HS-5 (cell line): ENCODE measurements at places on chromosomes 2 and 18.

- no peak for DNase-seq
Observed at GRCh38 chr2:226730481-226730880, 69.1 kb downstream of the IRS1 start.

- DNase-seq, result no peak
Observed at GRCh38 chr2:80469428-80469827, 164.9 kb upstream of the LRRTM1 start.

- DNase-seq, result no peak
Observed at GRCh38 chr18:62759704-62760402, 44.5 kb downstream of the PHLPP1 start.

GRCh38 chr2:48258481-48259149, 271.3 kb upstream of the STON1 start:
- no peak for DNase-seq

GRCh38 chr2:78589871-78590270, 435.6 kb upstream of the REG3G start:
- no peak for DNase-seq

- DNase-seq, result no peak
Observed at GRCh38 chr2:124025171-124025580, at the start of gene CNTNAP5. CNTNAP5 (plus strand) TSS chr2:124025287; CDS start chr2:124025651, 364 bp downstream.

- no peak for DNase-seq
Observed at GRCh38 chr2:177984749-177985148, 87.8 kb downstream of the PDE11A start.

DNA sequence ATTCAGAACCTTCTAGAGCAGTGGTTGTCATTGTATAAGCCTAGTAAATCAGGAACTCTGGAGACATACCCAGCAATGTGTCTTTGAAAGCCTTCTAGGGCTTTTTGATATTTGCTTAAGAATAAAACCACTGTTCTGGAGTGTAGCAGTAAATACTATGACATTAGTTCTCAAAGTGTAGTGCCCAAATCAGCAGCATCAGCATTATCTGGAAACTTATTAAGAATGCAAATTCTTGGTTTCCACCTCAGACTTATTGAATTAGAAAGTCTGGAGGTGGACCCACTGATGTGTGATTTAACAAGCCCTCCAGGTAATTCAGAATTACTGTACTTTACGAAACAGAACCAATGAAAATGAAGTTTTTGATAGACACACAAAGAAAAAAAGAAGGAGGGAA, 509.7 kb downstream of the SUCLG1 start:
- DNase-seq, result no peak

- peak; percentile 94 for DNase-seq
Observed at GRCh38 chr2:173652767-173653431, 298.2 kb downstream of the CDCA7 start.

DNA sequence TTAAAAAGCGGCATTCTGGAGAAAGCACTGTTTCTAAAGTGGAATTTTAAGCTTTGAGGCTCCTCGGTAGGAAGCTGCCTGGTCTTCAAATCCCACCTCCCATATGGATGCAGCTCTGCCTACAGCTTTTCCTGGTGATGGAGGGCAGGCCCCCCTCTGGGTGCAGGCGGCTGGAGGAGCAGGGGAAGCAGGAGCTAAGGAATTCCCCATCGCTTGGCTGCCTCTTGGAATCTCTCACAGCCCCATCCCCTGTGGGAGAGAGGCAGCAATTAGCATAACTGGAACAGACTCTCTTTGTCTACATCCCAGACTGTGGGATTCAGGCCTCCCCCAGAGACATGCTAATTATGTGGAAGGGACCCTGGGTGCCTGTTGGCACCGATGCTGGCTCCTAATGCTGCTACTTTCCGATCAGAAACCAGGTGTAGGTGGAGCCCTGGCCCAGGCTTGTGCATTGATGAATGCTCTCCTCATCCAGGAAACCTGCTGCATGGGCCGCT, 51.3 kb downstream of the LIPG start:
- no peak for DNase-seq

DNA sequence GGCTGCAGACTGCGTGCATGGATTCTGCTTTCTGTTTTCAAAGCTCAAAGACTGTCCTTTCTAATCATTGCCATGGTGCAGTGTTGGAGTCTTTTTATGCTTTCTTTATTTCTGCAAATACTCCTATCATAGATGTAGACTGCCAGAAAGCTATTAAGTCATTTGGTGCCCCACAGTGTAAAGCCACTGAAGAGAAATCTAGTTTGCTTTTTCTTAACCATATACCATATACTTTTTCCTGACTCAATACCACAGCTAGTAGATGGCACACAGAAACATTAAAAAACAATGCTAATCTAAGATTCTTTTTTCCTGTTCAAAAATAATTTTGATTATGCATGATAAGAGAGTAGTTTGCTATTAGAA, 109.9 kb upstream of the RAB27B start:
- DNase-seq, result no peak

GRCh38 chr2:162198239-162198638, 45.0 kb downstream of the FAP start:
- DNase-seq, result no peak

DNA sequence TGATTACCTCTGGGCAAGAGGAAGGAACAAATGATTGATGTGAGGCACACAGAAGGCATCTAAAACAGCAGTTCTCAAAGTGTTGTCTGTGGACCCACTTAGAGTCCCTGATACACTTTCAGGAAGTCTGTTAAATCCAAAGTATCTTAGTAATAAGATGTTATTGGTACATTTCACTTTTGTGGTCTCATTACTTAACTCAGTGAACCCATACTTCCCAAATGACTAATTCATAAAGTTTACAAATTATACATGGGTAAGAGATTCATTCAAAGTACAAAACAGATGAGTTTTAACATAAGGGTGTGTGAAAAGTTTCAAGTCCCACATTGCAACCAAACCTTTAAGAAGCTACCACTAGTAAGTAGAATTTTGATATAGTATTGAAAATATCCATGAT, 440.5 kb downstream of the NUP35 start:
- peak; percentile 54 for DNase-seq

GRCh38 chr2:8544171-8544785, 137.6 kb upstream of the ID2 start:
- DNase-seq, result peak; percentile 0

- DNase-seq, result no peak
Observed at GRCh38 chr2:129078548-129078947, 759.9 kb upstream of the HS6ST1 start.

- DNase-seq, result no peak
Observed at GRCh38 chr2:44940732-44941464, 604 bp upstream of the SIX3 start.

GRCh38 chr2:200852605-200853004, 11.9 kb downstream of the CLK1 start:
- DNase-seq, result no peak

GRCh38 chr2:172623249-172623965, 67.5 kb downstream of the PDK1 start:
- no peak for DNase-seq

DNA sequence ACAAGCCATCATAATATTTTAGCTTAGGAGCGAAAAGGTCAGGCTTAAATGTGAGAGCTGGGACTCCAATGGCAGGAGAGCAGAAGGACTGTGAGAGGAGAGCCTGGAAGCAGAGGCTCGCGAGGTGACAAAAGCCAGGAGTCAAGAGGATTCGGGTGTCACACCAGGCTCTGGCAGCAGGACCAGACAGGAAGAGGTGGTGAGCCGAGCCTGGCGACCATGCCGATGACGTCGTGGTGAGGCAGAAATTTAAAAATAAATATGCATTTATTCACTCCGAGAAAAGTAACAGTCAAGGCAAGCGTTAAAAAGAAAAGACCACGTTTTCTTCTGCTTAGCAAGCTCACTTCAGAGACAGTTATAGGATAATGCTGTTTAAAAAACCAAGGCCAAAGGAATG, 31.3 kb upstream of the ZNF236 start:
- no peak for DNase-seq

DNA sequence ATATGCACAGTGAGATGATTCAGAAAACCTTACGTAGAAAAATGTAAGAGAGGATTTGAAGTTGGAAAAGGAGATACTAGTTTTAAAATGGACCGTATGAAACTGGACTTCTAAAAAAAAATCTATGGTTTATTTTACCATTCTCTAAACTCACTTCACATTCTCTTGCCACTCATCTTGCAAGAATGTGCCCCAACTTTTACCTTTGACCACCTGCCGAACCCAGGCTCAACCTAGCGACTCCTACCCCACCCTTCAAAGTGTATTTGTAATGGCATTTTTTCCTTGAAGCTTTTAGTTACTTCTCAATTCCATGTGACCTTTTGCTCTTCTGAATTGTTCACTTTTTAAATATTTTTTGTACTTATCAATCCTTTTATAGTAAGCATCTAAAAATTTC, 160.8 kb downstream of the PHLPP1 start:
- DNase-seq, result no peak

DNA sequence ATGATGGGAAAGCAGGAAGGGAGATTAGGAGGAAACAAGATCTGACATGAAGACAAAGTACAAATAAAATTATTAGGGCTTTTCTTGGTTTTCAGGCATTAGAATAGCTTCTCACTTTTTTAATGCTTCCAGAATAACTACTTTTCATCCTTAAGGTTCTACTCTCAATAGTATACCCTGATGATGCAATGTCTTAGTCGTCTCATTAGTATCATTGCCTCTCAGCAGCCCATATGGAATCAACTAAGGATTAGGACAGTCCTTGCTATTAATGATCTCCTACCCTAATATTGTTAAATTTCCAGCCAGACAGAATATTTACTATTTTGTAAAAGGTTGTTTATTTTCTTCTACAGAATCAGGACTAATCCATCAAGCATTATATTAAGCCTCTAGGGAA, 55.9 kb downstream of the RELCH start:
- no peak for DNase-seq

DNA sequence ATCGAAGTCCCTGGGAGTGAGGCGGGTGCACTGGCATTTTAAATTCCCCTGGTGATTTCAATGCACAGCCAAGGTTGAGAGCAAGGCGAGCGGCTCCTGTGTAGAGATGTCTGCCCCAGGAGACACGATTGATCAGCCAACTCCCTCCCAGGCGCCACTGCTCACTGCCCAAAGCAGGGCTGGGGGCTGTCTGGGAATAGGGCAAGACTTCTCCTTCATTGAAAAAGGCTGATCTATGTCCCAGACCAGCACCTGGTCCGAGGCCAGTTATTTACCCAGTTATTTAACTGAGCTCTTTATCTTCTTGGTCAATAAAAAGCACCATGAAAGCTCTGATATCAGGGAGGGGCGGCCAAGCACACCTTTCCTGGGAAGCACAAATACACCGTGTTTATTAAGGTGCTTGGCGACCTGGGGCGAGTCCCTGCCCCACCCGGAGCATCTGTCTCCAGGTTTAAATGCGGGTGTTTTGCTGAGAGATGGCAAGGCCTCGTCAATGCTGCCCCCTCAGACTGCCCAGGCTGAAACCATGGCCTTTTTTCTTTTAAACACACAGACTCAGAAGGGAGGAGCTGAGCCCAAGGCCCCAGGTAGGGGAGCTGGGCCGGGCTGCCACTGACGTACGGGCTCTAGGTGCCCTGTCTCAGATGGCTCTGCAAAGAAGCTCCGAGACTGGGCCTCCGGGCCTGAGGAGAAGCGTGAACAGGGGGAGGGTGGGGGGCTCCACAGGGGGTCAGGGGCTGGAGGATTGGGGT, 73.9 kb upstream of the HPCAL1 start:
- no peak for DNase-seq

DNA sequence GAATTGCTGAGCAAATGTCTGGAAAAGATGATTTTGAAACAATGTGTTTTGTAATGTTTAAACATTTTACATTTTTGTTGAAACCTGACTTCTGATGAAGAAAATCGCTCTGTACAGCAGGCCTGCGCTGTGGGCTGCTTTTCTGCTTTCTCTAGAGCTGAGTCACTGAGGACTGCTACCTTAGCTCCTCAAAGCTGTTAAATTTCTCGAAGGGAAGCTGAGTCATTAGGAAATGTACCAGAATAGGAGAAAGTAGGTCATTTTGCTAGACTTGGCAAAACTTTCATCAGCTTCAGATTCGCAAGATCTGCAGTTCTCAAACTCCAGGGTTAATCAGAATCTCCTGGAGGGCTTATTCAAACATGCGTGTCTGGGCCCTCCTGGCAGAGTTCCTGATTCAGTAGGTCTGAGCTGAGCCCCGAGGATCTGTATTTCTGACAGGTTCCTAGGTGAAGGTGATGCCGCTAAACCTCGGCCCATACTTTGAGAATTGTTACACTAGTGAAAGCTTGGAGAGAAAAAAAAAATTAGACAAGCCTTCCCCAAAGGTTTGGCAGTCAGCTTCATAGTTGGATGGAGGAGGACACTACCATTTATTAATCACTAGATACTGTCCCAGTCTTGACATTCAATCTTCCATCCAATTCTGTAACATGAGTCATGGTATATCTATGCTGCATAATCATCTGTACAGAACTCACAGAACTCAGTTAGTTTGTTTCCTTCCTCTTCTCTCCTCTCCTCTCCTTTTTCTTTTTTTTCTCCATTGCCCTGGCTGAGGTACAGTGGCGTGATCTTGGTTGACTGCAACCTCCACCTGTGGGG, 297.6 kb downstream of the PARD3B start:
- DNase-seq, result peak; percentile 90

DNA sequence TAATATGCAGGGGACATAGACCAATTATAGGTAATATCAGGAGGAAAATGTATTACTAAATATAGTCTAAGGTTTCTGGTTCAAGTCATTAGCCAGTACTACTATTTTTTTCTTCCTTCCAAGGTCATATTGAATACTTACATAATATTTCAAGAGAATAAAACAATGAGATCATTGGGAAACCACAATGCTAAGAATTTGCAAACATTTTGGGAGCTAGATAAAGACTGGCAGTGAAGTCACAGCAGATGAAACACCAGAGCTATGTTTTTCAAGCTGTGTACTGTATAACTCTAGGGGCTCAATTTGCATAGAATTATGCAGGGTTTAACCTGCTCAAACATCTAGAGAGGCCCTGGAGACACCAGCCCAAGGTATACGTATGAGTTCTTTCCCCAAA, 80.5 kb upstream of the KCNH7 start:
- DNase-seq, result no peak

DNA sequence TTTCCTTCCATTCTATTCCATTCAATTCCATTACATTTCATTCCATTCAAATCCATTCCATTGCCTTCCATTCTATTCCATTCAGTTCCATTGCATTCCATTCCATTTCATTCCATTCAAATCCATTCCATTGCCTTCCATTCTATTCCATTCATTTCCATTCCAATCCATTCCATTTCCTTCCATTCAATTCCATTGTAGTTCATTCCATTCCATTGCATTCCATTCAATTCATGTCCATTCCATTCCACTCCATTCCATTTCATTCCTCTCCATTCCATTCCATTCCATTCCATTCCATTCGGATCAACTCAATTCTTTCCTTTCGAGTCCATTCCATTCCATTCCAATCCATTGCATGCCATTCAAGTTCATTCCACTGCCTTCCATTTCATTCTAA, 1128.3 kb downstream of the RPIA start:
- DNase-seq, result no peak
